Effector CD4-positive, alpha-beta T cell (primary cell): ENCODE measurements at places on chromosomes 7 and 10.

- peak; percentile 59 for DNase-seq
Observed at GRCh38 chr7:44633254-44634186, 27.1 kb downstream of the OGDH start.

DNA sequence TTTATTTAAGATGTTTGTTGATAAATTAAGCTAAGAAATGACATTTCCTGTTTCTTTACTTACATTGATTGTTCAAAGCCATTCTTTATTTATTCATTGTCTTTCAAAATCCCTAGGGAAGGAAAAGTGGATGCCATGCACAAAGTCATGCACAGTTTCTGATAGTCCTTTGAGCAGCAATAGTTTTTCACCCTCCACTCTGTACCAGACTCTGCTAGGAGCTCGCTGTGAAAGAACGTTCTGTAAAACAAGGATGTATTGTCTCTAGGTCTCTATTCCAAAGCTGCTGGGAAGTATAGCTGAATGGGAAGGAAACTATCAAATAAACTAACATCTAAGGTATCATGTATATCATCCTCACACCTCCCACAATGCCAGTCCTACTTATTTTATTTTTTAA lies 7.8 kb upstream of the NOC3L start:
- no peak for DNase-seq

DNA sequence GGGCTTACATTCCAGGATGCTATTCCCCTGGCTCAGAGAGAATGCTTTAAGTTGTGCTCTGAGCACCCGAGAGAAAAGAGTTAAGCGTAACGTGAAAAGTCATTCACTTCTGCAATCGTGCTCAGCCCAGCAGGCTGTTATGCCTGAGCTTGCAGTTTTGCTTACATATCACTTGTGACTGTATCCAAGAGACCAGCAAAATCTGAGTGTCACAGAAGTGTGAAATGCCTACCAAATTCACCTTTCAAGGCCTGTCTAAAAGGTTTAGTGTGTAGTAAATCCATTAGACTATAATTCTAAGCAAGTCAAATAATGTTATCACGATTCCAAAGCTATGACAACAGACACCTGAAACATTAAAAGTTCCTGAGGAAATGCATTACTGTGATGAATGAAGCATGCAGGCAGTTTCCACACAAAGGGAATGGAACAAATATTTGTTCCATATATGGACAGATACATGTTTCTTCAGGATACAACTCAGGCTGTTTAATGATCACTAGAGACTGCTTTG lies 20.1 kb downstream of the ITGB1 start:
- DNase-seq = no peak

DNA sequence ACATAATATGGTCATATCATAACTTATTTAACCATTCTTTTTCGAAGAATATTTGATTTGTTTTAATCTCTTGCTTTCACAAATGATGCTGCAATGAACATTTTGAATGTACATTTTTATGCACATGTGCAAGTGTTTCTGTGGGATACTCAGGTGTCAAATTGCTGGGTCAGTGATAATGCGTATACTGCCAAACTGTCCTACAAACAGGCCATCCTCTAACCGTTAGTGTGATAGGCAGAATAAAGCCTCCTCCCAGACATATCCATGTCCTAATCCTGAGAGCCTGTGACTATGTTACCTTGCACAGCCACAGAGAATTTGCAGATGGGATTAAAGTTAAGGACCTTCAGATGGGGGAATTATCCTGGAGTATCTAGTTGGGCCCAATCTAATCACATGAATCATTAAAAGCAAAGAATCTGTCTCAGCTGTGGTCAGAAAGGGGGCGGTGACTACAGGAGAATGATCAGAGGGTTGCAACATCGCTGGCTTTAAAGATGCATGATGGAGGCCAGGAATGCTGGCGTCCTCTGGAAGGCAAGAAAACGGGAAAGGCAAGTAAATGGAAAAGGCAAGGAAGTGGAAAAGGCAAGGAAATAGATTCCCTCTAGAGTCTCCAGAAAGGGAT lies 46.7 kb downstream of the FZD1 start:
- no peak for DNase-seq
